ENCODE measurements at places on chromosomes 7 and 10.

GRCh38 chr7:44769776-44770294 is 21.2 kb downstream of the ZMIZ2 start:
- DNase-seq = no peak

GRCh38 chr7:26592011-26592410 is 272.4 kb downstream of the SKAP2 start:
- DNase-seq = no peak

- no peak for DNase-seq
Observed at GRCh38 chr7:9835199-9835598, 1138.5 kb upstream of the PHF14 start.

- no peak for DNase-seq
Observed at GRCh38 chr10:100506596-100507356, 12.9 kb downstream of the SEC31B start.

- no peak for DNase-seq
Observed at GRCh38 chr10:53570221-53570620, 797.6 kb upstream of the MBL2 start.

DNA sequence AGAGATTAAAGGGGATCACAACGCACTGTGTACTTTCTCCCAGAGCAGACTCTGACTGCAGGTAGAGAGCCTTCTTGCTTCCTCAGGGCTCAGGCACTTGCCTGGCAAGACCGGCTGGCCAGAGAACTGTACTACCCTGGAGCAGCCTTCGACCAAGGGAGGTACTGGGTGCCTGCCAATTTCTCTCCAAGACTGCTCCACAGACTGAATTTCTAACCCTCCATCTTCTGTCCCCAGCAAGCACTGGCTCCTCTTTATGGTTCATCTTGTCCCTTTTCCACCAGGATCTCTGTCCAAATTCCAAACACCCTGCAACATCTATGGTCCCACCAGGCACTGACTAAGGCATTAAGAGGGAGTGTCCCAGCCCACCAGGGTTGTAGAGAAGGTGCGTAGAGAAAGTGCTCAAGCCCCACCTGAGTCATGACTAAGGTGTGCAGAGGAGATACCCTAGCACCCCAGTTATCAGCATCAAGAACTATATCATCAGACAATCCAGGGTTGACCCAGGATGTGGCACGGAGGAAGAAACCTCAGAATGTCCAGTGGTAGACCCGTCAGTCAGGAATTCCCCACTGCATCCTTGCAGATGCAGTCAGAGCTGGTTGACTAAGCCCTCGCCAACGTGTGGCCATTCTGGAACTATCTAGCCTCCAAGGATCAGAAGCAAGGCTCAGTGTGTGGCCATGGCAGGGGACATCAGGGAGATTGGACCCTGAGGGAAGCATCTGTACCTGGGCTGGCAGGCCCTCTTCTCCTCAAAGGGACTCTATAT is 60.9 kb upstream of the CAMK2B start:
- DNase-seq = no peak

GRCh38 chr7:44750921-44751571 is 2.4 kb downstream of the ZMIZ2 start:
- DNase-seq = no peak

GRCh38 chr7:127582361-127582760 is 3.0 kb downstream of the GCC1 start:
- no peak for DNase-seq

DNA sequence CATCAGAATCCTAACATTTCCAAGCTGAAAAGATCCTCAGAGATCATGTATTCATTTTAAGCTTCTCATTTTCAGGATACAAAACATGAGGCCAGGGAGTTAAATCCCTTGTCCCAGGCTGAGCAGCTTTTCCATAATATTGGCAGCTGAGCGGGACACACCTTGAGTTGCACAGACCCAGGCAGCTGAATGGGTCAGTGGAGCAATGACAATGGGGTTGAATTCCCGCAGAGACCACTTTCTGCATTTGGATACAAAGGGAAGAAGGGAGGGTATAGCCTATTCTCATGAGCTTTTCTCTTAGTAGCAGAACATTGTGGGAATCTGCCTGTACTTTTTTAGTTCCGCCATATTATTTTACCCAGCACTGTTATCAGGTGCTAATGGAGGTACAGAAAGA is 49.5 kb downstream of the PRR15 start:
- no peak for DNase-seq

DNA sequence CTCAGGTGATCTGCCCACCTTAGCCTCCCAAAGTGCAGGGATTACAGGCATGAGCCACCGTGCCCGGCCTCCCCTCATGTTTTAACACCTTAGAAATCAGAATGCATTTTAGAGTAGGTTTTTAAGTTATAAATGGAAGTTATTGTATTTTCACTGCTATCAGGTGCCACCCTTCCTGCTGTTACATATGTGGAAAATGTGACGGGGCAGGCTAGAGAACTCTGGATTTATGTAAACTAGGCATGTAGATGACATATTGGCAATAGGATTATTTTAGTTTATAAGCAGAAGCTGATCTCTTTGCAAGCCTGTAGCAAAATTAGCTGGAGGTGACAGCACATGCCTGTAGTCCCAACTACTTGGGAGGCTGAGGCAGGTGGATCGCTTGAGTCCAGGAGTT is 2.1 kb downstream of the CASP2 start:
- DNase-seq = no peak

- DNase-seq = no peak
Observed at GRCh38 chr7:132065989-132066603, 509.7 kb upstream of the PODXL start.

DNA sequence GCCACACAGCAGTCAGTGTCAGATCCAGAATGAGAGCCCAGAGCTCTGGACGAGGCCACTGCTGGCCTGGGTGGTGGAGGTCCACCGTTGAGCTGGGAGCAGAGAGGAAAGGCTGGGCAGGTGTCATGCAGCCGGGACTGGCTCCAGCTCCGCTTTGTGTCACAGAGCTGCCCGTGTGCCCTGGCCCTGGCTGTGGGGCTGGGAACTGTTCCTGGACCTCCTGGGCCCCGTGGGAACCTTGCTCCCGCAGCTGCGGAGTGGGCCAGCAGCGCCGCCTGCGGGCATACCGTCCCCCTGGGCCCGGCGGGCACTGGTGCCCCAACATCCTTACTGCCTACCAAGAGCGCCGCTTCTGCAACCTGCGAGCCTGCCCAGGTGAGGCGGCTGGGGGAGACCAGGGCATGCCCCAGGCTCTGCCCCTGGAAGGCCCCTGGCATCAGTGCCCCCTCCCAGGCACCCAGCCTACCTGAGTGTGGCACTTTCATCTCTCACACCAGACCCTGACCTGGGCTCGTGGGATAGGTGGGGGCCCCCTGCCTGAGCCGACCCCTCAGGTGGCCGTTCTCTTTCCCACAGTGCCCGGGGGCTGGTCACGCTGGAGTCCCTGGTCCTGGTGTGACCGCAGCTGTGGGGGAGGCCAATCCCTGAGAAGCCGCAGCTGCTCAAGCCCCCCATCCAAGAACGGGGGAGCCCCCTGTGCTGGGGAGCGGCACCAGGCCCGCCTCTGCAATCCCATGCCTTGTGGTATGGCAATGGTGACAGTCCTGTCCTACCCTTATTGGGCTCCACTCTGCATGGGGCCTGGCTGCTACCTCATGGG is 18.8 kb upstream of the ZNF862 start:
- DNase-seq = no peak

DNA sequence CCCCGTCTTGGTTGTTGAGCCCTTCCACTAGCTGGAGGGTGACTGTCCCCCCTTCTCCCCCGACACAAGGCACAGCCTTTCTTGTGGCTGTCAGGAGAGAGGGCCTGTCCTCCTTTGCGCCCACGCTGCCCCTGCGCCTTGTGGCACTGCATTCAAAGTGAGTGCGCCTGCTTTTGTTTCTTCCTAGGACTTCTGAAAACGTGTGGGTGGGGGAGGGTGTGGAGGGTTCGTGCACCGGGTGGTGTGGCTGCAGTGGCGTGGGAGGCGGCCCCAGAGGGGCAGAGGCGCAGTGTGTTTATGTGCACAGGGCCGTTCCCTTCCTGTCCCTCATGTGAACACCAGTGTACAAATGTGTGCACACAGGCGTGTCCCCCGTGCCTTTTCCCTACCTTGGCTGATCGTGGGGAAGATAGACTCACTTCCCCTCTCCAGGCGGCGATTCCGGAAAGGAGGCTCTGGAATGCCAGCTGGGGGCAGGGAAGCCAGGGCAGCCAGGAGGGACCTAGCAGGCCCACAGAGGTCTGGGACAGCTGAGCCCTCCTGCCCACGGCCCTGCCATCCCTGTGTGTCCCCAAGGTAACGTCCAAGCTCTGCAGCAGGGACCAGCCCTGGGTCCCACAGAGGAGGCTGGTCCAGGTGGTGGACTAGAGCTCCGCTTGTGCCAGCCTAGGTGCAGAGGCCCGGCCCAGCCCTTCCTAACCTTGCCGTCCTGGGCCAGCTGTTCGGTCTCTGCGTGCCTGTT is 88.8 kb downstream of the LHPP start:
- DNase-seq = no peak

GRCh38 chr7:155880721-155881120 is 68.5 kb upstream of the SHH start:
- no peak for DNase-seq

DNA sequence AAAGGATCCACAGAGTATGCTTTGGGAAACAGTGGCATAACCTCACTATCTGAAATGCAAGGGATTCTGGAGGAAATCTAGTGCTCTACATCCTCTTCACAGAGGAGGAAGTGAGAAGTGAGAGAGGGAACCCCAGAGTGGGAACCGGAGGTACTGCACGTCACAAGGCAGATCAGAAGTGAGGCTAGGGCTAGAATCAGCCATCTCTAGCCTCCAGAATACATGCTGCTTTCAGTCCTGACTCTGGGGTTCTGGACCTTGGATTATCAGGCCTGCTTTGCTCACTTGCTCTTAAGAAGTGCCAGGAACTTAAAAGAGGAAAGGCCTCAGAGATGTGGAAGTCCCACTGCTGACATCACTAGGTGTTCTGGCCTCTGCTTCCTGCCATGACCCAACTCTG is 25.7 kb downstream of the ZNF503 start:
- no peak for DNase-seq

DNA sequence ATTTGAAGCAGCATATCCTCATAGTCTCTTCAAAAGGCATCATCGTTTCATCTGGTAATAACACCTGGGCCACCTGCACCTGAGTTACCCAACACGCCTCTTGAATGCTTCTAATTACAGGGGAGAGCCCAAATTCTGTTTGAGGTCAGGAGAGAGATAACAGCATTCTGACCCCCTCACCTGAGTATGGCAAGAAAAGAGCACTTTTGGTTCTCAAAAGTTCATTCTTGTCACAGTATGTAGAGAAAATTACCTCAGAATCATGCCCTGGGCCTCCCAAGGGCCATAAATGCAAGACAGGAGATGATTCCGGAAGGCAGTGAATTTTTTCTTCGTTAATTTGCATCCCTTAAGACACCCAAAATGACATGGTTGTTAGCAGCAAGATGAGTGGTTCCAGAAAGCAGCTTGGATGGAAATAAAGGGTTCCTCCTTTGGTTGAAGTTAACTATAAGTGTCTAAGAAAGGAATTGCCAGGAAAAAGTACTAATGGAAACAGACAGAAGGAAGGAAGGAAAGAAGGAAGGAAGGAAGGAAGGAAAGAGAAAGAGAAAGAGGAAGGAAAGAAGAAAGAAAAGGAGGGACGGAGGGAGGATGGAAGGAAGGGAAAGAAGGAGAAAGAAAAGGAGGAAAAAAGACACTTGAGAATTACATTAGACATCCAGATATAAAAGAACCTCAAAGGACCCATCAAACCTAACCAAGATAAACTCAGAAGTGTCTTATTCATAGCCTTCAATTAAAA is 228.4 kb upstream of the RHOBTB1 start:
- DNase-seq = no peak

DNA sequence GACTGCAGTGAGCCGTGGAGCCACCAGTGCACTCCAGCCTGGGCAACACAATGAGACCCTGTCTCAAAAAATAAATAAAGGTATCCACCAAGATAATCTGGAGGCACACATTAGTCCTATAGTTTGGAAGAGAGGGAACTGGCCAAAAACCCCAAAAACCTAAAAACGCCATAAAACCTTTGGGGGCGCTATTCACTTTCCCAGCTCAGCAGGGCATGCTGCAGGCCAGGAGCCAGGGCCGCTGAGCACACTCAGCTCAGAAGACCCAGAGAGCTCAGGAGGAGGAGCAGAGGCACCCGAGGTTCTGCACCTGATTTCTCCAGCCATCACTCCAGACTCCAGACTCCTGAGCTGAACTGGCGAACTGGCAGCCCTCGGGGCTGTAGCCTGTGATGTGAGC is 167.2 kb upstream of the IMMP2L start:
- DNase-seq = no peak

GRCh38 chr7:138116141-138116540 is 39.9 kb downstream of the AKR1D1 start:
- DNase-seq = no peak

DNA sequence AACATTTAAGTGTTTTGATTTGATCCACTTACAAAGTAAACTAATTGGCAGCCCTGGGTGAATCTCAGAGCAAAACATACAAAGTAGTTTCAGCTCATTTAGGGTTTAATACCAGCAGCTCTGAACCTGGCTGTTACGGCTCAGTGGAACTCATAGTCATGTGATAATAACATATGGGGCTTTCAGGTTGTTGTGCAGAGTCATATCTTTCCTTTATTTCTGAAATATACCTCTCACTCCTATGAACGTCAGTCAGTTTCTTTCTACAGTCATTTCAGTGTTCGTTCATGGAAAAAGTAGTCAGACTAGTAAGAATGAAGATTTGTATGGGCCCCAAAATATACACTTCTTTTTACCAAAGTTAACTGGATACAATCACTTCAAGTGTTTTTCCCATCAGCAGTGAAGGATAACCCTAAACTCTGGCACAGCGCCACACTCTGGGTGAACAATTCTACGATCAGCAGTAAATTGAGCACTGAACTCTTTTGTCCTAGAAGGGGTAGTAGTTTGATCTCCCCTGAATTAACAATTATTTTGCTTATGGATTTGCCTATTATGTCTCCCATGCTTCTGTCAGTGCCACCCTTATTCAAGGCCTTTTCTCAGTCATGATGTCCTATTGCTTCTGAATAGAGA is 218.6 kb downstream of the THSD7A start:
- no peak for DNase-seq

DNA sequence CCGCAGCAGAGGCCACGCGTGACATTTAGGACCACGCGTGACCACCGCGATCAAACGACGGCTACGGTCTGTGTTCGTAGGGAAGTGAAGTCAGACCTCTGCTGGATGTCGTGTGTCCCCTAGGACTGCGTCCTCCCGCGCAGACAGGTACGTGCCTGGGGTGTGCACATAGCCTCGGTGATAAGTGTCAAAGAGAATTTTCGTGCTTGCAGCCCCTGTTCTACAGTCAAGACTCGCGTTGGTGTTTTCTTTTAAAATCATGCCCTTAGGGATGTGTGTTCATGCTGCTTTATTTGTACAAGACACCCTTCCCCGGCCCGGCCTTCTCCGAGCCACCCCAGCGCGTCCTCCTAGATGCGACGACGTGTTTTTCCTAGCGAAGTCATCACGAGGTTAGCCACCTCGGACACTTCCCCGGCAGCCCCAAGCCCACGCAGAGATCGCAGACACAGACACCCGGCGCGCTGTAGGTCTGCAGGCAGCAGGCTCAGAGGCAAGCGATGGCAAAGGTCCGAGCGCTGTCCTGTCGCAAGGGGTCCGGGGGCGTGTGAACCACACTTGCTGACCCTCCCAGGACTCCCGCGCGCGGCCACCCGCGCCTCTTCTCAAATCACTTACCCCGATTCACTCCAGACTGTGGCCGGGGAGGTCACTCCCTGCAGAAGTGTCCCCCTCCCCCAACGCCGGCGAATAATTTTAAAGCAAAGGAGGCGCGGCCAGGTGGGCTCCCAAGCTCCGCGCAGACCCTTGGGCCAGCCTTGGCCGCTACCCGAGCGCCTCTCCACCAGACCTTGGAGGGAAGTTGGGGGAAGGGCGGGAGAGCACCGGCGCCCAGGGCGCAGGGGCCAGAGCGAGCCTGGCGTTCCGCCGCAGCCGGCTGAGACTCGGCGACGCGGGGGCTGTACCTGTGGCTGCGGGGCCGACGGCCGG is 552 bp downstream of the MKX start:
- no peak for DNase-seq
